ENCODE measurements at places on chromosomes 4 and X.

DNA sequence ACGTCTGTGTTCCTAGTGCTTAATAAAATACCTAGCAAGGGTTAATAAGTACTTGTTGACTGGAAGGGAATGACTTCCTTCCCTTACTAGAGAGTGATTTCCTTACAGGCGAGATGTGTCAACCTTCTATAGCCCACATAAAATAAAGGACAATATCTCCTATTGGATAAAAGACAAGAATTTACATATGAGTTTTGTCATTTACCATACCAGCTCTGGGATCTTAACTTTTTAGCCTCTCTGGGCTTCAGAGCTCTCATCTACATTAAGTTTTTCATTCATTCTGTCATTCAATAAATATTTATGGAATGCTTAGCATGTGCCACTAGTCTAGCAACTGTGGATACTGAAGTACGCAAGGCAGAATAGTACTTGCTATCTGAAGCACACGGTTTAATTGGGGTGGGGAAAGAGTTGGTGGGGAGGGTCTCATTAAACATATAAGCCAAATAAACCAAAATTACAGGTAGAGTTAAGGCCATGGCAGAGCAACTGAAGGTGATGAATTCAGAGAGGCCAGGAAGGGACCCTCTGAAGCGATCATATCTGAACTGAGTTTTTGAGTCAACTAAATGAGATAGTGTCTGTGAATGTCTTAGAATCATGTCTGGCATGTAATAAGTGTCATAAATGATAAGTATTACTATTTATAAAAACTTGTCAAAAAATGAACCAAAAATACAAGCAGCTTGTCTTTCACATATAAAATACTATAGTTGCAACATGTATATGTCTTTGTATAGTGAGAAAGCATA lies 91.6 kb upstream of the BMP2K start:
- DNase-seq, result no peak

DNA sequence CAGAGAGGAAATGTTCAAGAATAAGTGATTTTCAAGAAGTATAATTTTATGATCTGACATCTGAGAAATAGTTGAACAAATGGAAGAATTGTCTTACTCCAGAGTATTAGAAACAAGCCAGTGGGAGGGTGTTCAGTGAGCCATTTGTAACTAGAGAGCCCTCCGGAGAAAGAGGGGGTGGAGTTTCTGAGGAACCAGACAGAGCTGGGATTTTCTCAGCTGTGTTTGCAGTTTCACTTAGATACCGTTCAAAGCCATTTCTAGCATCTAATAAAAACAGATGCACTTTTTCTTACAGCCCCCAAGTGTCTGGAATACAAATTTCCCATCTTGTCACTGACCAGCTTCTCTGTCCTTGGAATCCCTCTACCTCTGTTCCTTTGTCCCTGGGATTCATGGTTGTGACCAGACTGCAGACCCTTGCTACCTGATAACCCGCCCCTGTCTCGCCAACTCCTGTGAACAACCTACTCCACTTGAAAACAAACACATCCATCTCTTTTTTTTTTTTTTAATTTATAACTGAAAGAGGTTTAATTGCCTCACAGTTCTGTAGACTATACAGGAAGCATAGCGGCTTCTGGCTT lies 132.8 kb upstream of the KLF3 start:
- DNase-seq, result no peak

GRCh38 chr4:155376387-155377268 lies at the start of gene MAP9:
TSS of gene MAP9 (minus strand) at chr4:155376965. CDS start at chr4:155375850, 1,115 bp downstream.
- DNase-seq, result peak; percentile 90

- no peak for DNase-seq
Observed at GRCh38 chr4:102554482-102554881, 53.3 kb downstream of the NFKB1 start.

GRCh38 chr4:113607147-113607720 lies 154.3 kb downstream of the CAMK2D start:
- DNase-seq, result no peak

- DNase-seq, result peak; percentile 74
Observed at GRCh38 chr4:117481742-117482141, 396.4 kb upstream of the TRAM1L1 start.

DNA sequence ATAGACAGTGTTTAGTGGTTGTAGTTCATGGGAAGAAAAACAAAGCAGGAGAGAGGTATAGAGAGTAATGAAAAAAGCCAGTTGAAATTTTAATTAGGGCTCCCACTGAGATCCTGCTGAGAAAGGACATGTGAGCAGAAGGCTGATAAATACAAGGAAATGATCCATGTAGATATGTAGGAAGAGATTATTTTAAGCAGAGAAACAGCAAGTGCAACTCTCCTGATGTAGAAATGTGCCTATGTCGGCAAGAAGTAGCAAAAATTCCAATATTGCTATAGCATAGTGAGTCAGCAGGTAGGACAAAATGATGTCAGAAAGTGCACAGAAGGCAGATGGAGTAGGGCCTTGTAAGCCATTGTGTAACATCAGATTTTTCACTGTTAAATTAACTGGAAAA lies 1027.3 kb downstream of the PCDH18 start:
- DNase-seq, result peak; percentile 4

Measured in mammary epithelial cell (primary cell).